ENCODE measurements at places on chromosomes 6 and 20.

DNA sequence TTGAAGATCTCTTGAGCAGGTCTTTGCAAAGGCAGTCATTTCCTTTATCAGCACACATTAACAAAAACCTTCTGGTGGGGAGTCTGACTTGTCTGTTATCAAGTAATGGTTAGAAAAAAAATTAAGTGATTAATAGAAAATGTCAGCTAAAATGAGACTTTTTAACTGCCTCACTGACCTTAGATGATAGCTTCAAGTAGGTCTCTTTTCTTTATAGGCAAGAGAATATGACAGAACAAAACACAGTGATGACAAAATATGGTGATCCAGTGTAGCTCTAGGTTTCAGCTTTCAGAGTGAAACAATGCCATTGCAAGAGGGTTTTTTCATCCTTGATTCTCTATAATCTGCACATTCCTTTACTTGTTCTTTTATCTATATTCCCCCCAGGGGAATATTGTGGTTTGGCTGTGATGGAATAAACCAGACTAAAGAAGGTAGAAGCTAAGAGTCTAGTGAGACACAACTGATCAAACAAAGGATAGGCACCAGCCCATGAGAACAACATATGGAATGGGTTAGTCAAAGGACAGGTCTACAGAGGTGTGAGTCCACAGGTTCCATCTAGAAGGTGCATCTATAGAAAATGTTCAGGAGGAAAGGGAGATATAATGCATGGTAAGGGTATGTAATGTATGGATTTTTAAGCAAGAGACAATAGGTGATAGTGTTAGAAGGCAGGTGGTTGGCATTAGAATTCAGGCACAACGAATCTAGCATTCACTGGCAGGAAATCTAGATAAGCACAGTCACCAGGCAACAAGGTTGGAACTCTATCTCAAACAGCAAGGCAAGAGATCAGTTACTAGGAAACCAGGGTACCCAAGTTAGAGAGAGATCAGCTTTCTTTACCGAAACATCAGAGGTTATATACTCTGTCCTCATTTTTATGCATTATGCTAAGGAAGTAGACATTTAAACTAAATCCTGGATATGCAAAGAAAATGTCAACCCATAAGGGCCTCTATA is 228.9 kb upstream of the SMLR1 start:
- DNase-seq, result no peak

DNA sequence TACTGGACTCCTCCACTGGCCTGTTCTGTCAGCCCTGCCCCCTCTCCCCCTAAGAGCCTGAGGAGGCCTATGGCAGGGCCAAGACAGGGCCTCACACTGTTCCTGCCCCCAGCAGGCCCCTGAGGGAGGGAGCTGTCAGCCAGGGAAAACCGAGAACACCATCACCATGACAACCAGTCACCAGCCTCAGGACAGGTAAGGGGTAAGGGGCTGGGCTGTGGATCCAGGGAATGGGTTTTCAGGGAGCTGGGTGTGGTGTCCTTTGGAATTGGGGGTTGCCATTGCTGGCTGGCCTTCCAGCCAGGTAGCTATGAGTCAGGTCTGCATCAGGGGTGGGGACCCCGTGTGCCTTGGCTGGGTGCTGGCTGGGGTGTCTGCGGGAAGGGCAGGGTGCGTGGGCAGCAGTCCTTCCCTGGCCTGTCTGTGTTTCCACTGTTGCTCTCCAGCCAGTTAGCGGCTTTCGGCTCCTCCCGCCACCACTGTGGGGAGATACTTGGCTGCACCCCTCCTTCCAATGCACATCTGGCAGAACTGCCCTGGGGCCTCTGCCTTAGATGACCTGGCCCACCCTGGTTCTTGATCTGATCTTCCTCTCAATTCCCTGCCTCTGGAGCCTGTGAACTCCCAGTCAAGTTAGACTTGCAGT is 3.9 kb downstream of the SLC29A1 start:
- DNase-seq, result no peak

DNA sequence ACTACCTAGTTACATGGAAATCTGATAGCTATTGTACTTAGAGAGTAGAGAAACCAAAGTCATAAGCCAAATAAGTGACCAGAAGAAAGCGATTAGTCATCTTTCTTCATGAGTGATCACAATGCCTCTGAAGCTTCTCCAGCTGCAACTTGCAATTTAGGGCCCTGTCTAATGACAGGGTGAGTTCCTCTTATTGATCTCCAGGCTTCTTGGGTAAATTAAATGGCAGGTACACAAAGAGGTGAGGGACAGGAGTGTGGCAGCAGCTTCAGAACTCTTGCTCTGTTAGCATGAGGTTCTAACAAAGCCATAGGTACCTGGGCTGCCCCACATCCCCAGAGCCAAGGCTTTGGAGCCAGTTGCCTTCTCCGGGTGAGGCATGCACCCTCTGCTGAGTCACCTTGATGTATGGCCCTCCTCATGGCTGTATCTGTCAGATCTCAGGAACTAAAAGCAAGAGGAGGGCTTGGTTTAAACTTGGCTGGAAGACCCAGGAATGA is 60.8 kb downstream of the PRDM1 start:
- DNase-seq, result no peak

- DNase-seq, result no peak
Observed at GRCh38 chr6:26536571-26537159, 1.5 kb upstream of the HMGN4 start.

- DNase-seq, result no peak
Observed at GRCh38 chr6:106630366-106630765, 988 bp downstream of the QRSL1 start.

DNA sequence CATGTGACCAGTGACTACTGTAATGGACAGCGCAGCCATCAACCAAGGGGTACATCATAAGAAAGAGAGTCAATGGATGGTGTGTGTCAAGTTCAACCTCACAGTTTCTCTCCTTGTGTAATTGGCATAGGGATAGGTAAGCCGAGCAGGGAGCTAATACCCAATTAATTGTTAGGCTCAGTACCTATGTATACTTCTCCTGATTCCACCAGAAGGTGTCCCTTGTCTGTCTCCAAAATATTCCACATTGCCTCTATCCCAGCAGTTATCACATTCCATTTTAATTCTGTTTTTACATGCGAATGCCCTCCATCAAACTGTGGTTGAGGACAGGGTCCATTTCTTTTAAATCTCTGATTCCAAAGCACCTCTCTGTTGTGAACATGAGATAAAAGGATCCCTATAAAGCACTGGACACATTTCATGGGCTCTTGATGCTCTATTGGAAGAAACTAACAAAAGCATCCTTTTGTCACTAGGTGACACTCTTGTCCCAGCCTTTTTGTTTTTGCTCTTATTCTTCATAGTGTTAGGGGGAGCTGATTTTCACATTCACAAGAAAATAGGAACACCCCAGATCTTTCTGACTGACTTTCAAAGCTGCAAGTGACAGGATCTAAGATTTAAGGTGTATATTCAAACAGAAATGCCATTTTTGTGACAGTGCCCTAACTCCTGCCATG is 38.9 kb downstream of the FBXO9 start:
- no peak for DNase-seq

GRCh38 chr20:53826597-53827291 is 233.1 kb upstream of the ZNF217 start:
- no peak for DNase-seq

DNA sequence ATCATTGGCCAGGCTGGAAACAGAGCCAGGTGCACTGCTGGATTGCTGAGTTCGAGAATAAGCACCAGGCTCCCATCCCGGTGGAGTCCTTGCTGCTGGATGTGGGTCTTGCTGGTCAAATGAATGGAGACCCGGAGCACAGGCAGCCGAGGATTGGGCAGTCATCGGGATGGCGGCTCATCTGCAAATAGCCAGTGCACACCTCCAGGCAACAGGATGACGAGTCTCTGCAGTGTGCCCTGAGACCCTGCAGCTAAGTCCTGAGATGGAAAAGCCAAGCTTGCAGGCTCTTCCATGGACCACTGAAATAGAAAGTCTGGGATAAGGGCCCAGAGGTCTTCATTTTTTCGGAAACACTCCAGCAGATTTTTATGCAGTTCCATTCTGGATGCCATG is 143.5 kb downstream of the WDR27 start:
- no peak for DNase-seq

GRCh38 chr20:54345821-54346220 is 129.6 kb upstream of the DOK5 start:
- no peak for DNase-seq

GRCh38 chr6:111776236-111777221 is 96.7 kb downstream of the FYN start:
- no peak for DNase-seq

- no peak for DNase-seq
Observed at GRCh38 chr20:38434301-38434741, 807 bp downstream of the SNHG17 start.

DNA sequence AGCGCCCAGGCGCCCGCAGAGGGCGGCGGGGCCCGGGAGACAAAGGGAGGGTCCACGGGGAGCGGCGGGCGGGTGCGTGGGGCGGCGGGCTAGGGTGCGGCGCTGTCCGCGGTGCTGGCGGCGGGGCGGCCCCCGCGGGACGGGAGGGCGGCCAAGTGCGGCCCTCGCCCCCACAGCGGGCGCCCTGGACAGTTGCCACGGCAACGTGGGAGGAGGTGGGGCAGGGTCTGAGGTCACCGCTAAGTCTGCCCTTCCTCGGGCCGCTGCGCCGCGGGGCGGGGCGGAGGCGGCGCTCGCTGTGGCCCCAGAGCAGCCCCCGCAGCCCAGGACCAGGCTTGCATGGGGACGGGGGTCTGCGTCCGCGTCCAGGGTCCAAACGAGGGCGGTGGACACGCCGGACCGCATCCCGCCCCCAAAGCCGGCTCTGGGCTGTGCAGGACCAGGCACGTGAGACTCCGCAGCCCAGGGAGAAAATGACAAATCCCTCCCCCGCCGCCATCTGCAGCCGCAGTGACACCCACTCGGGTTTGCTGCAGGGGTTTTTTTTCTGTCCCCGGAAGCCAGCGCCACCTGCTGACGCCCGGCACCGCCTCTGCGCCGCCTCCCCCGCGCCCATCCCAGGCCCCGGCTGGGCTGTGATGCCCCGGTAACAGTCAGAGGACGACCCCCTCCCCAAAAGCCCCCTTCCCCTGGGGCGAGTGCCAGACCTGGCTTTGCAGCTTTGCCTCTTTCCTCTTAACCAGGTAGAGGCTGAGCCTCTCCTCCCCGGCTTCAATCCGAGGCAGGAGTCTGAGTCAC is 36.8 kb downstream of the YTHDF1 start:
- no peak for DNase-seq

GRCh38 chr6:157789297-157789696 is 33.7 kb upstream of the SNX9 start:
- no peak for DNase-seq

- DNase-seq, result no peak
Observed at GRCh38 chr6:149918151-149918905, 4.6 kb downstream of the RAET1G start.

GRCh38 chr6:142304241-142304640 is 2.4 kb downstream of the ADGRG6 start:
- no peak for DNase-seq

DNA sequence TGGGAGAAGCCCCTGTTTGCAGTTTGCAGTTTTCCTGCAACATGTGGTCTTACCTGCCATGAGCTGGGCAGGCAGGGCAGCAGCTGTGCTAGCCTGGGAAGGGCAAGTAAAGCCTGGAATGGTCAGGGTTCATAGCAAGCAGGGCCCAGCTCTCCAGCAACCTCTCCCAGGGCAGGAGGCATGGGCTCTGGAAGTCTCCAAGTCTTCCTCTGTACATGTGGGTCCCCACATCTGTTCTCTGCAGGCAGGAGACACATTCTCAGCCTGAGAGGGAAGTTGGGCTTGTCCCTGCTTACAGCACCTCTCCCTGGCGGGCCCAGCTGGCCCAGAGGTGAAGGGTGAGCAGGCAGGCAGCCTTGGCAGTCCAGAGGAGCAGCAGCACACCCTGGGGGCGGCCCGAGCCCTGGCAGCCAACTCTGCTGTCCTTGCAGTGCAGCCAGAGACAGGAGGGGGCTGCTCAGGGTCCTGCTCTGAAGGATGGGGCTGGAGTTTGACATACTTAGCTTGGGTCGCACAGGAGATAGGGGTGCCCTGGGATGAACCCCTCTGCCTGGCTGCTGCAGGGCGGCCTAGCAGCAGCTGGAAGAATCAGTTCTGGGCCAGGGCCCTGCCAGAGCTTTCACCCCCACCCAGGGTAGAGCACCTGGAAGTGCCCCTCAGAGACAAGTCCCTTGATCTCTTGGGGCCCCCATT is 176.0 kb downstream of the MRPL14 start:
- DNase-seq, result no peak

DNA sequence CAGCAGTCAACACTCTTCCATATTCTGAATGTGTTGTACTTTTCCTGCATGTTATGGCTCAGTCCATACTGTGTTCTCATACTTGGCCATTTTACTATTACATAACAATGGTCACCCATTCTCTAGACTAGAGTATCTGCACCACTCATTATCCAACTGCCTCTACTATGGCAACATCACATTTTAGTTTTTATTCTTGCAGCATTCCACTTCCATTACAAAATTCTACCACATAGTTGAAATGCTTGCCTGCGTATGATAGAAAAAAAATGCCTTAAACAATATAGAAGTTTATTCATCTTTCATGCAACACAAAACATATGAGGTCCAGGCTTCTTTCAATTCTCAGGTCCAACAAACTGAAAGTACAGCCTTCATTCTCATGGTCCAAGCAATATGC is 128.0 kb downstream of the TENT5A start:
- DNase-seq, result no peak

- DNase-seq, result no peak
Observed at GRCh38 chr6:169008641-169009257, 244.9 kb downstream of the THBS2 start.

DNA sequence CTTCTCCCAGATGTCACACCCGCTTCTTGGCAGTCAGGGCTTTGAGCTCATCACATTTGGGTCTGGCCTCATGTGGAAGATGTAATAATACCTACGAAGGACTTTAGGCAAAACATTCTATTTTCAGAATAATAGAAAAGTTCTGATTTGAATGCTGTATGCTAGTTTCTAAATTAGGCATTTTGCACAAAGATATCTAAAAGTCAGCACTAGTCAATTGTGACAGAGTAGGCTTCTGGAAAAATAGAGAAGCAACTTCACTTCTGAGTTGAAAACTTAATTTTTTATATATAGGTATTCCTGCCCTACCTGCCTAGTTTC is 38.3 kb upstream of the CD2AP start:
- DNase-seq, result no peak

DNA sequence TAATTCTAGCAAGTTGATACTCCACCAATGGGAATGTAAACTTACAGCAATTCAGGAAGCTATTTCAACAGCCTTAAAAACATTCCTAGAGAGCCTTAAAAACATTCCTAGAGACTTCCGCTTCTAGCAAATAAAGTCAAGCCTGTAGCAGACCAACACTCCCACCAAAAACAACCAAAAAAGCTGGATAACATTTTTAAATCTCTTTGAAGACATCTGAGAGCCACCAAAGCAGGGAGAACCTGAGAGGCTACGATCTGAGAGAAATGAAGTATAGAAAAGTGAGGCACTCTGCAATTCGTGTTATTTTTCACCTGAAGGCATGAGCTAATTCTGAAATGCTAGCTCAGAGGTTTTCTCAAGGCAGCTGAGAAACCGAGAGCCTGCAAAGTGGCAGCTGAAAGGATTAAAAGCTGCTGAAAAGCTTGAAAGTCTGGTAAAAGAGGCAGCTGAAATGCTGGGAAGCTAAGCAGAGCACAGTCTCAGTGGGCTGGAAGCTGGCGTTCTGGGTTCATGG is 20.9 kb downstream of the GPR63 start:
- no peak for DNase-seq

- DNase-seq, result no peak
Observed at GRCh38 chr6:54876365-54876764, 29.8 kb downstream of the FAM83B start.

- no peak for DNase-seq
Observed at GRCh38 chr6:38996676-38997075, 51.9 kb upstream of the GLP1R start.

All from hypothalamus (tissue), 51 donors.